ENCODE measurements at places on chromosomes 2 and 18.

DNA sequence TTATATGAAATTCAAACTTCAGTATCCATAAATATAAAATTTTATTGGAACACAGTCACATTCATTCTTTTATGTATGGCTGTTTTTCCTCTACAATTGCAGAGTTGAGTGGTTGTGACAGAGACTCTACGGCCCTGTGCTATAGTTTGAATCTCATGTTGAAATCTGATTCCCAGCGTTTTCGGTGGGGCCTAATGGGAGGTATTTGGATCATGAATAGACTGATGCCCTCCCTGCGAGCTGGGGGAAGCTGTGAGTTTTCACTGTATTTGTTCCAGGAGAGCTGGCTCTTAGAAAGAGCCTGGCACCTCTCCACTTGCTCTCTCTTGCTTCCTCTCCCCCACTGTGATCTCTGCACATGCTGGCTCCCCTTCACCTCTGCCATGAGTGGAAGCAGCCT, 1.7 kb downstream of the PFN4 start:
- no peak for DNase-seq

DNA sequence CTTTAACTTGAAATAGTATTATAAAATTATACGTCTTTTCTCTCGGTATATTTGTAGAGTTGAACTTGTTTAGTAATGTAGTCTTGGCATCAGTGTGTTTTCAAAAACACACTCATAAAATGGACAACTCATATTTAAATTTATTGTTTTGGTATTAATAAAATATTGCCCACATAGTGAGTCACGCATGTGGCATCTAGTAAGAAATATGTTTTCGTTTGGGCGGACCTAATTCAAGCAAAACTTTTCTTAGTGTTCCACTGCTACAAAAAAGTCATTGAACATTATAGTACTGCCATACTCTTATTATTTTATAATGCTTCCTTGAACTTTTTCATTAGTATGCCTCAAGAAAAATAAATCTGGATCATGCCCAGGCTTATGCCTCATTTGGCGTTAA, 31.1 kb upstream of the FAM237A start:
- DNase-seq, result no peak

- no peak for DNase-seq
Measured at GRCh38 chr18:58788470-58788869, 76.2 kb upstream of the ZNF532 start.

- DNase-seq, result no peak
Measured at GRCh38 chr2:55363636-55364035, 56.0 kb downstream of the CCDC88A start.

GRCh38 chr18:12474876-12475275, 67.1 kb downstream of the PRELID3A start:
- no peak for DNase-seq

- DNase-seq, result no peak
Measured at GRCh38 chr18:49055754-49056172, 105.0 kb upstream of the SMAD7 start.

DNA sequence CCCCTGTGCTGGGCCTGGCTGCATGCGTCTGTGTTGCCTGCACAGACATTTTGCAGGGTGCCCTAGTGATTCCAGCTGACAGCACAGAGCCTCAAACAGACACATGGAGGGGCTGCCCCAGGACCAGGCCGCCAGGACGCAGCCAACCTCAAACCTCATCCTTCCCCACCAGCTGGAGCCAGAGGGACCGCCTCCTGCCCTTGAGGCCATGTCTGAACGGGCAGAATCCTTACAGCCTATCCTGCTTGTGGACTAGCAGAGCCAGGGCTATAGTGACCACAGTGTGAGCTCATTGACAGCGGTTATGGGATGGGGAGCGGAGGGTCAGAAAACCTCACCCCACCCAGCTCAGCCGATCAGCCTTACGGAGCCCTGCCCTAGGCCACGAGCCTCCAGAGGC, 22.4 kb downstream of the ODC1 start:
- DNase-seq, result no peak

- DNase-seq, result no peak
Measured at GRCh38 chr2:76314271-76315020, 603.7 kb upstream of the GCFC2 start.

GRCh38 chr2:23524261-23524706, 139.3 kb downstream of the KLHL29 start:
- DNase-seq, result peak; percentile 50

GRCh38 chr2:30641765-30642345, 165.4 kb downstream of the CAPN13 start:
- no peak for DNase-seq

- no peak for DNase-seq
Measured at GRCh38 chr2:84963692-84964405, 7.1 kb upstream of the KCMF1 start.

- no peak for DNase-seq
Measured at GRCh38 chr2:137964066-137964858, at the start of gene HNMT. Gene HNMT (plus strand): TSS chr2:137964473. CDS start chr2:137964492, 19 bp downstream.

DNA sequence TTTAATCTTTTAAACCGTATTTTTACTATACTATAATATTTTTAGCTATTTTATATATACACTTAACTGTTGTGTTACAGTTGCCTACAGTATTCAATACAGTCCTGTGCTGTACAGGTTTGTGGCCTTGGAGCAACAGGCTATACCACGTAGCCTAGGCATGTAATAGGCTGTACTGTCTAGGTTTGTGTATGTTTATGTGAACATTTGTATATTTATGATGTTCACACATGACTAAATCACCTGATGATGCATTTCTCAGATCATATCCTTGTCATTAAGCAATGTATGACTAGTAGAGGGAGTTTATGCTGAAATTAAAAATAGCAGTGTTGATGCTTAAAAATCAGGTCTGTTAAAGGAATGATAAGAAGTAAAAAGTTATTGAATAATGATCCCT, 92.3 kb upstream of the RANBP2 start:
- no peak for DNase-seq

DNA sequence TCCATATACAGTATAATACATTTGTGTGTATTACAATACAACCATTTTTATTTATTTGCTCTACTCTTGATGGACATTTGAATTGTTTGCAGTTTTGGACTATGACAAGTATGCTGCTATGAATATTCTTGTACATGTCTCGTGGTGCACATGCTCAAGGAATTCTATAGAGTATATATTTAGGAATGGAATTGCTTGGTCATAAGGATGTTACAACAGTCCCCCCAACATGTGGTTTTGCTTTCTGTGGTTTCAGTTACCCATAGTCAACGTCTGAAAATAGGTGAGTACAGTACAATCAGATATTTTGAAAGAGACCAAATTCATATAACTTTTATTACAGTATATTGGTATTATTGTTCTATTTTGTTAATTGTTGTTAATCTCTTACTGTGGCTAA, 24.1 kb upstream of the PLEKHM3 start:
- no peak for DNase-seq

- no peak for DNase-seq
Measured at GRCh38 chr2:29983308-29983707, 61.9 kb upstream of the ALK start.

GRCh38 chr2:12538138-12538694, 178.5 kb upstream of the TRIB2 start:
- DNase-seq, result peak; percentile 42

DNA sequence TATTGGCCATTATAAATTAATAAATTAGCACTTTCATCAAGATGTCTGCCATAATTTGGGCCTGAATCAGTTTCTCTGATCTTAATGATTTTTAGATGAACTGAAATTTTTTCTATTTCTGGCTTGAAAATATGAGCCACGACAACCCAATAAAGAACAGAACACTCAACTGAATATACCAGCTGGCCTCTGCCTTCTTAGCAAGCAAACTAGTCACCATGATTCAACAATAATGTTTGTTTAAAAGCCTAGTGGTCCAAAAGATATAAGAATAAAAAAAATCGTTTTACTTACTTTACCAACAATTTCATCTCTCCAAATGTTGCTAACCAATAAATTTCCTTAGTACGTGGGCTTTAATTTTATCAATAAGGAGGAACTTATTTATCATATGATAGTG, 66.7 kb upstream of the TTN start:
- DNase-seq, result no peak

GRCh38 chr2:120149406-120149805, 73.8 kb downstream of the TMEM185B start:
- DNase-seq, result no peak

- DNase-seq, result no peak
Measured at GRCh38 chr2:221874444-221874843, 302.3 kb upstream of the EPHA4 start.

GRCh38 chr18:48053881-48054816, 123.7 kb upstream of the SMAD2 start:
- DNase-seq, result no peak

GRCh38 chr18:43248610-43249249, 28.6 kb downstream of the SYT4 start:
- DNase-seq, result no peak

GRCh38 chr2:70753902-70754301, 14.1 kb downstream of the ADD2 start:
- DNase-seq, result no peak

GRCh38 chr2:118530976-118531375, 316.5 kb downstream of the EN1 start:
- no peak for DNase-seq

DNA sequence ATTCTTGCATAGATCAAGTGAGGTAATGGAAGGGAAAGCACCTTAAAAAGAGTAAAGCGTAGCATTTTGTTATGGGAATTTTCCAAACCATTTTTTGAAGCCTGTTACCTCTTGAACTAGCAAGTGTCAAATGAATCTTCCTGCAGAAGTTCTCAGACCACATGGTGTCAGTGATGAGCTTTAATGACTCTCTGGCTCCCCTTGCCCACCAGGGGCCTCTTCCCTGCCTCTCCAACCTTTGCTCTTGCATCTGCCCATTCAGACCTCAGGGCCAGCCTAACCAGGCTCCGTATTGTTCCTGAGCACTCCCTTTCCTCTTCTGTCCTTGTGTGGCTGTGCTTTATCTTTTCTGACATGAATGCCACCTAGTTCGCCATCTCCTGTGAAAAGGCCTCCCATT, 155.9 kb downstream of the DIS3L2 start:
- no peak for DNase-seq

GRCh38 chr18:79608069-79608468, 71.5 kb upstream of the CTDP1 start:
- DNase-seq, result no peak

- DNase-seq, result no peak
Measured at GRCh38 chr2:148342086-148342485, 302.5 kb upstream of the EPC2 start.

DNA sequence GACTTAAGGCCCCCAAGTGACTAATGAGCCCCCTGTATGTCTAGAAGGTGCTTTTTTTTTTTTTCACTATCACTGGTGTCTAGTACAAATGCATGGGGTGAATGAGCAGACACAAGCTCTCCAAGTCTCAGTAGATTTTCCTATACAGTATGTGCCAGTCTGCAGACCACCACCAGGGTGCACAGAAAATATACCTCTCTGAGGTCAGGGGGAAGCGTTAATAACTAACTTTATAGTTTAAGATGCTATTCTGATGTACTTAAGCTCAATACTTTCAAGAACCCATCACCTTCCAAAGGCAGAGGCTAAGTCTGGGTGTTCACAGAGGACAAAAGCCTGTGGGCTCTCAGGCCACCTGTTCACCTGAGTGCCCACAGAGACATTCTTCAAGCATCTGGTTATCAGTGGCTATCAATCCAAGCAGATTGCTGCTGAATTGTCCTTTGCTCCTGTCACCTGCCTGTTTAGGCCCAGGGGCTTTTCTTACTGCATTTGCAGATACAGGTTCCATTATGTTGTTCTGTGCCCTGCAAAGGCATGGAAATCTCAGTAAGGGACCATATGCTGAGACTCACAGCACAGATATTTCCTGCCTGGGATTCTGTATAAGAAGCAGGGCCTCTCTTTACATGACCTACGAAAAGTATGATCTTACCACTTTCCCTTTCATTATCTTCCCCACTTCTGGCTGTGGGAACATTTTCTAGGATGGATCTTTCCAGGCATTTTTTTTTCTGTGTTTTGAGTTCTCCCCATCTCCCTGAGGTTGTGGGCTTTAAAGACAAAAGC, 534.6 kb downstream of the TNS1 start:
- no peak for DNase-seq

DNA sequence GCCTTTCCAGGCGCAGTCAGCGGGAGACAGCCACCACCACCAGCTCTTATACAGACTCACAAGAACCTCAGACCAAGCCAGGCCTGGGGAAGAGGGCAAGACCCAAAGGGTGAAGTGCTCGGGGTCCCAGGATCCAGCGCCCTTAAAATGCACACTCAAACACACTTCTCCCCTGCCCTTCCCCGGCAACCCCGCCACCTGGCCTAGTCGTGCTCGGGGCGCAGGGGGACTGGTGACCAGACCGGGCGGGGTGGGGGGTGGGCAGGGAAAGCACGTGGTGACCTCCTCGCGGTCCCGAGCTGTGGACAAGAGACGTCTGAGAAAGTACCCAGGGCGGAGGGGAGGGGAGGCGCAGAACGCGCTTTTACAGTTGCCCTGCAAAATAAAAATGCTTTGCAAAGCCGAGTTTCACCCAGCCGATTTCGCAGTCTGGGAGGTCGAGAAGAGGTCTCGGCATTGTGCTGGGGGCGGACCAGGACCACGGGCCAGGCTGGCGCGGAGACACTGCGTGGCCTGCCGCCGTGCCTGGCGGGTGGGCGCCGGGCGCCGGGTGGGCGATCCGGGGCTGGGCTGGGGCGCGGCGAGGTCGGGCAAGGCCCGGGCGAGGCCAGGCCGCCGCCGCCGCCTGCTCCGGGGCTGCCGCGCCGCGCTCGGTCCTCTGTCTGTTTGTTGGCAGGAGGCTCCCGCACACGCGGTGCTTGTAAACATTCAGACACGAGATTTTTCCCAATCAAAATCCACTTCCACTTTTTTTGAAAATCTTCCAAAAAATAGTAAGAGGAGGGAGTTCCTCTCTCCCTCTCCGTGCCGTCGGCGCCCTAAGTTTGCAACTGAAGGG, 2.0 kb downstream of the BCL11A start:
- DNase-seq, result no peak

DNA sequence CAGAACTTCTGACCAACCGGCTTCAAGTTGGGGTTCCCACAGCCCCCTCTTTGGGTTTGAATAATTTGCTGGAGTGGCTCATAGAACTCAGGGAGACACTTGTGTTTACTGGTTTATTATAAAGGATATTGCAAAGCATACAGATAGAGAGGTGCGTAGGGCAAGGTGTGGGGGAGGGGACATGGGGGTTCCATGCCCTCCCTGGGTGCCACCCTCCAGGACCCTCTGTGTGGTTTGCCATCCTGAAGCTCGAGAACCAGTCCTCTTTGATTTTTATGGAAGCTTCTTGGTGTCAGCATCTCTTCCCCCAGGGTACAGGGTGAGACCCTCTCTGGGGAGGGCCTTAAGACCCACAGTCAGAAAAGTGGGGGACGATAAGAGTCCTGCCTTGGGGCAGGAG, 38.8 kb downstream of the ITGB1BP1 start:
- DNase-seq, result no peak

DNA sequence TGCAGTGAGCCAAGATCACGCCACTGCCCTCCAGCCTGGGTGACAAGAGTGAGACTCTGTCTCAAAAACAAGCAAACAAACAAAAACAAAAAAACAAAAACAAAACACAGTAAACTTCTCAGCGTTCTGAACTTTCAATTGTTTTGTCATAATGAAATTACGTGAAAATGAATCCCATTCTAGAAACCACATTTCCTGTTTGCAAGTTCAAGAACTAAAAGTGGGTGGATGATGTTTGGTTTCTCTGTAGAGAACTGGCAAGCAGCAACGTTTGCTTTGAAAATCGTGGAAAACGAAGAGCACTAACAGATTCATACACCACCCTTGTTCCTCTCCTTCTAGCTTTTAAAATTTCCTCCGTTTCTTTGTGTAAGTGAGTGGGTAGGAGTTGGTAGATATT, 226.1 kb upstream of the LYPD1 start:
- no peak for DNase-seq

Data from NCI-H524 treated with DMSO at 0.1 percent for 48 hours (cell line).